Activated CD8-positive, alpha-beta memory T cell treated with anti-CD3 and anti-CD28 coated beads for 48 hours (primary cell): ENCODE measurements at places on chromosomes 12 and 14.

DNA sequence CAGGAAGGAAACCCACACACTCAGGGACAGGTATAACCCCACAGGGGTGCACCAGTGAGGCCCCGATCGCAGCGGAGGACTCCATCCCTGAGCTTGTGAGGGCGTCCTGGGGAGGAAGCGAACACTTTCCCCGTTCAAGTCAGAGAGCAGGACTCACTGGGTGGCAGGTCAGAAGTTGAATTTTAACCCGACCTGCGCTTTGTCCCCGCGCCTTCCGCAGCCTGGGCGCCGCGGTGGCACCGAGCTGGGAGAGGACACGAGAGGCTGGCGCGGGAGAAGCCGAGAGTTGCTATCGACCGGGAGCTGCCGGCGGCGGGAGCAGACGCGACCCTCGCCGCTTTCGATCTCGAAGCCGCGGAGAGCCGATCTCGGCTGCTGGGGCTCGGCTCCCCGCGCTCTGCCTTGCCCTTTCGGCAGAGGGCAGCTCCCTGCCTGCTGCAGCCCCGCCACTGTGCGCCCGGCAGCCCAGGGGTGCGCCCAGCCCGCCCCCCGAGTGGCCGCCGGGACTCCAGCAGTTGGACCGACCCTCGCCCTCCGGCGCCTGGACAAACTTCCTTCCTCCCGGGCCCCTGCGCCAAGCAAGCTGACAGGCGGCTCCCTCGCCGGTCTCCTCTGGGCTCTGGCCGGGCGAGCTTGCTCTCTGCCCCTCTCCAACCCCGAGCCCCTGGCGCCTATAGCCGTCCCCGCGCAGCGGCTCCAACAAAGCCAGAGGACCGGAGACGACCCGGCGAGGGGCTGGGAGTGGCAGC lies 918 bp downstream of the LIN7A start:
- no peak for DNase-seq

DNA sequence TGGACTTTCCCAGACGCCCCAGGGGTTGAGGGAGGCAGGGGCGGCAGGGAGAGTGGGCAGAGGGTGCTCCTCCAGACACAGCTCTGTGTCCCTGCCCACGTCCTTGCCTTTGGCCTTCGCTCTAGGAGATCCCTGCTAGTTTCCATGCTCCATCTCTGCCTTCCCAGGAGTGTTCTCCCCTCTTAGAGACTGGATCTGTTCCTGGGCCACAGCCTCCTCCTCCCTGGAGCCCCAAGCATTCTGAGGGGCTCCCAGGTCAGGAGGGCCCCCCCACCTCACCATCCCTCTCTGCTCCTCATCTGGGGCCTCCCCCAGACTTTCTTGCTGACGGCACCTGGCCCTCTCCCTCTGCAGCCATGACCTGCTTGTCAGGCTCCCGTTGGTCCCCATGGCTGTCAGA lies 216.0 kb upstream of the FKBP4 start:
- DNase-seq: no peak

- no peak for DNase-seq
Measured at GRCh38 chr12:103455020-103455763, 40.6 kb downstream of the C12orf42 start.

- no peak for DNase-seq
Measured at GRCh38 chr12:63445224-63445880, 222.9 kb downstream of the DPY19L2 start.
